ENCODE measurements at places on chromosomes 7 and 10.

DNA sequence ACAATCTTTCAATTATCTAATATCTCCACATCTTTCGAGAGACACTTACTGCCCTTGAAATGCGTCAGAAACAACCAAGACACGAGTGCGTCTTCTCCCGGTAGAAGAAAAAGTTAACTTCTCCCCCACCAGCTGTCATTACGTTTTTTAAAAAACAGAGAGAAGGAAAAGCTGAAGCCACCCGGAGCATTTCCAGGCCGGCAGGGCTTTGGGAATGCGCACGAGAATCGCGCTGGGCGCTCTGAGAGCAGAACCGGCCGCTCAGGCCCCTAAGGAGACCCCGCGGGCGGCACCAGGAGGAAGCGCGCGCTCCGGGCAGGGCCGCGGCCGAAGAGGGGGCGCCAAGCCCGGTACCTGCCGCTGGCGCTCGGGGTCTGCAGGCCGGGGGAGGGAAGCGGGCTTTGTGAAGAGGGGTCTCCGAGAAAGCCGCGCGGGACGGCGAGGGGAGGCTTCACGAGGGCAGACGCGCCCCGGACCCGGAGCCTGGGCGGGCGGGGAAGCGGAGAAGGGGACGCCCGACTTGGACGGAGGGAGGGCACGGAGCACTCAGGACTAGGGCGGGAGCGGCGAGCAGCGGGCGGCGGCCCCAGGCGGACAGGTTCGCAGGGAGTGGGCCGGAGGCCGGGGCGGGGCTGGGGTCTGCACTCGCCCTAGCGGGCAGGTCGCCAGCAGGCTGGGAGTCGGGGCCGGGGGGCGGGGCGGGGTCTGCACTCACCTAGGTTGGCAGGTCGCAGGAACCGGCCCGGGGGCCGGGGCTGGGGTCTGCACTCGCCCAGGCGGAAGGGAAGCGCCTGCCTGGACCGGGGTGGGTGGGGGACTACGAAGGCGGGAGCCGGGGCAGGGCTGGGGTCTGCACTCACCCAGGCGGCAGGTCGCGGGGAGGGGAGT is 932 bp downstream of the ESYT2 start:
- DNase-seq: peak; percentile 64

DNA sequence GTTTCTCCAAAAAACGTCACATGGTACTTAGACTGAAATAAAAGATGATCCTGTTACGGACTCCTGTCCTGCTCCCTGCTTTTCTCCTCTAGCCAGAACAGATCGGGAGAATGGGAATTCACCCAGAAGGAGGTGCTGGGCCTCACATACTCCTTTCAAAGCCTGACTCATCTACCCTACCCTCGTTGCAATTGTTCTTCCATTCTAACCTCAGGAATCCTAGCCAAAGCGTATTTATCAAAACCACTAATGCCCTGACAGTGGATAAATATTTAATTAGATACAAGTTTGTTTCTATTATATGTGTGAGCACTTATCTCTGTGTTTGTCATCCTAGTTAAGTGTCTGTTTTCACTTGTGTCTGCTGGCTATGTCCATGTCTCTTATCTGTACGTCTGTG is 21.7 kb downstream of the ZCWPW1 start:
- no peak for DNase-seq

DNA sequence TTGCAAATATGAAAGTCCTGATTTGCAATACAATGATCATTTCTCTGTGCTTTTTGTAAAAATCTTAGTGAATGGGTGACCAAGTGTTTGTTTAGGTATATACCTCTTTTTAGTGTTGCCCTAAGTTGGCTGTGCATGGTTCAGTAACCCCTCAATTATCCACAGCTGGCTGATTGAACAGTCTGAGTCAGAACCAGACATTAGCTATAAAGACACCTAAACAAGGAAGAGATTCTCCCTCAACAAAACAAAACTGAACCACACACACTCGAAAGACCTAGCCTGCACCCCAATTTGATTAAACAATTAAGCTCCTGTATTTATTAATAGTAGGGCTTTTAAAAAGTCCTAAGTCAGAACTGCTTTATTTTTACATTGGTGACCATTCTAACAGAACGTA is 2.8 kb downstream of the RSBN1L start:
- no peak for DNase-seq

GRCh38 chr7:141550386-141551093 is 670 bp upstream of the AGK start:
- DNase-seq: no peak

DNA sequence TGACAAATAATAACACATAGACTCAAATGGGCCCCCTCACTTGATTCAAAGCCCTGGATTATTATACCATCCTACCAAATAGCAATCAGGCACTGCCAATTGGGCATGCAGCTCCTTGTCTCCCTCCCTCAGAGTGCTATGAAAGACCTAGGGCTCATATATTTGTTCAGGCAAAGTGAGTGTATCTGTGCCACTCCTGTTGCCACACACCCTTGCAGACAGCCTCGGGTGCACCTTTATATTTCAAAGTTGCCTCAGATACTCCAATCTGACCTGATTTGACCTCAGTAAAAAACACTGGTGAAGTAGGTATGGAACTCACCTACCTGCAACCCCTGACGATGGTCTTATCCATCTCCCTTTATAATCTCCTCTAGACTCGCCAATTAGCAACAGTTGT is 3.0 kb upstream of the NAMPT start:
- DNase-seq: no peak

- no peak for DNase-seq
Measured at GRCh38 chr7:43669286-43670081, 59.8 kb downstream of the COA1 start.

GRCh38 chr10:131555406-131555805 is 243.9 kb upstream of the TCERG1L start:
- no peak for DNase-seq

DNA sequence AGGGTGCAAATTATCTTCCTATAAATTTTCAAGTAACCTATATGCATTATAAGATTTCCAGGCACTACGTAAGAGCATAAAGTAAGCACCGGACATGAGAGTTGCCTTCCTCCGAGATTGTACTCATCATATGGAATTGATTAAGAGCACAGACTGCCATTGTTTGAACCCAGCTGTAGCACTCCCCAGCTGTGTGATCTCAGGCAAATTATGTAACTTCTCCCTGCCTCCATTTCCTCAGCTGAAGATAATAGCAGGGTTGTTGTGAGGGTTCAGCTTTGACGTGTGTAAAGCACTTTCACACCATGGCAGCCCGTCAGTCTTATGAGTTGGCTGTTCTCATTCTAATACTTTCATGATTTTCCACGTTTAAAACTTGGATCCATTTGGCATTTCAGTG is 122.6 kb downstream of the ITIH5 start:
- peak; percentile 63 for DNase-seq

DNA sequence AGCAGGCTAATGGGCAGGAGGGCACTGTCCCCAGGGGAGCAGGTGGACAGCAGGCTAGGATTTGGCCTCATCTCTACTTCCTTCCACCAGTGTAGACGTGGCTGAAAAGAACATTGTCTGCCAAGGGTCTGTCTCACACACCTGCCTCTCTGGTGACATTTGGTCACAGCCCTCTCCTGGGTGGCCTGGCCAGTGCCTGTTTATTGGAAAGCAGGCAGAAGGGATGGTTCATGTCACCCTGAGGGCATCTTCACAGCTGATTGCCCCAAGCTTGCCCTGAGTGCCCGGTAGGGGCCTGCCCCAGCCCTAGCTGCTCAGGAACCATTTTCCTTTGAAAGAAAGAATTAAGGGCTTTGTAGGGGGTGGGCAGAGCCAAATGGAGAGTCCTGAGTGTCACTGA is 138.7 kb downstream of the C10orf105 start:
- no peak for DNase-seq

DNA sequence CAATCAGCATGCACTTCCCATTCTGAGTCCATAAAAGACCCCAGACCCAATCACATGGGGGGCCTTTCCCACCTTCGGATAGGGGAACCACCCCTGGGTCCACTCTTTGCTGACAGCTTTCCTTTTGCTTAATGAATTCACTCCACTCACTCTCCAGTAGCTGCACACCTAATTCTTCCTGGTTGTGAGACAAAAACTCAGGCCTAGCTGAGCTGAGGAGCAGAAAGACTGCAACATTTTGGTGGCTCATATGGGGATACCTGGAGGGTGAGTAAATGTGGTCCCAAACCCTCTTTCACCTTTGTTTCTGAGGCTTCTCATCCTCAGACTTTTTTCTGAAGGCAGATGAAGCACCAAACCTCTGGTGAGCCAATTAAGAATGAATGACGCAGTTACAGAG is 138.1 kb downstream of the WDR11 start:
- DNase-seq: no peak

- DNase-seq: peak; percentile 50
Measured at GRCh38 chr10:71623098-71623985, 96.2 kb downstream of the C10orf105 start.

DNA sequence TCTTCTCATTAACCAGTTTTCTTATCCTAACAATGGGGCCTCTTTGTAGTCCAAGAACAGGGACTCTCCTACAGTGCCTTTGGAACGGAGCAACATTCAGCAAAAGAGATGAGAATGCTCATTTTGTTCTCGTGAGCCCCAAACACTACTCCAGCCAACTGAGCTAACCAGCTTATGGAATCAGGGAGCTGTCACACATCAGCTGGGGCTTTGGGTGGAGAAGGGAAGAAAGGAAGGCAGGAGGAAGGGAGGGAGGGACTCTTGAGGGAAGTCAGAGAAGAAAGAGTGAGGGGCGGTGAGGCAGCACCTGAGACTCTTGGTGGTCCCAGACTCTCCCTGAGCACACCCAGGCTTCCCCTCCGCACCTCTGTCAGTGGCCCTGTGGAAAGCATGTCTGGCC is 123.1 kb downstream of the CLEC2L start:
- DNase-seq: no peak

GRCh38 chr7:50474382-50475160 is 24.4 kb upstream of the FIGNL1 start:
- DNase-seq: no peak

DNA sequence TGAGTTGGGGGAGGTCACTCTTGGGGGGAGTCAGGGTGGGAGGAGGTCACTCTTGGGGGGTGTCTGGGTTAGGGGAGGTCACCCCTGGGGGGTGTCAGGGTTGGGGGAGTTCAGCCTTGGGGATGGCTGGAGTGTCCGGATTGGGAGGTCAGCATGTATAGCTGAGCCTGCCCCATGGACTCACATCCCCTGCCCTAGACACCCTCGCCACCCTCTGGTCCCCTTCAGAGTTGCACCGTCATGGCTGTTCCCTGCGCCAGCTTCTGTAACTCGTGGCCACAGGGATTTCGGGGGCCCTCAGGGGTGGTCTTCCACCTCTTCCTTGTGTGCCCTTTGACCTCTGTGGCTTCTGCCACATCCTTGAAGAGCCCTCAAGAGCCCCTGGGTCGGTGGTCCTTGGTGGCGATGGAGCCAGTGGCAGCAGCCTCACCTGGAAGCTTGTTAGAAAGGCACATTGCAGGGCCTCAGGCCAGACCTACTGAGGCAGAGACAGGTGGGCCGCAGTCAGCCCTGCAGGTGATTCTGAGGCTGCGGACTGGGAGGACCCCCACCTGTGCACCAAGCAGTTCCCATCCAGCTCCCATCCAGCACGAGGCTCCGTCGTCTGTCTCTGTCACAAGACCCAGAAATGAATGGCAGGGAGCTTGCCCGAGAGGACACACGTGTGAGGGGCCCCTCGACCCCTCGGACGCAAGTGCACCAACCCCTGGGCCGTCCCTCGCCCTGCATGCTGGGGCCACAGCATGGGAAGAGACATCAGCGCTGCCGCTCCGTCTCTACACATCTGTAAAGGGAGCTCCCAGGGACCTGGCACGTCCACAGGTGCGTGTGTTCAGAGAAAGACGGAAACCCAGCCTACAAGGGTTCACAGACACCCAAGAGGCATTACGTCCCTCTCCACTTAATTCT is 44.7 kb upstream of the SUN1 start:
- no peak for DNase-seq

- peak; percentile 46 for DNase-seq
Measured at GRCh38 chr7:92808635-92809034, 27.7 kb downstream of the CDK6 start.

GRCh38 chr7:85593355-85593754 is 406.5 kb upstream of the SEMA3D start:
- no peak for DNase-seq

GRCh38 chr10:45003432-45004000 is 2.8 kb downstream of the ZNF22 start:
- DNase-seq: no peak

DNA sequence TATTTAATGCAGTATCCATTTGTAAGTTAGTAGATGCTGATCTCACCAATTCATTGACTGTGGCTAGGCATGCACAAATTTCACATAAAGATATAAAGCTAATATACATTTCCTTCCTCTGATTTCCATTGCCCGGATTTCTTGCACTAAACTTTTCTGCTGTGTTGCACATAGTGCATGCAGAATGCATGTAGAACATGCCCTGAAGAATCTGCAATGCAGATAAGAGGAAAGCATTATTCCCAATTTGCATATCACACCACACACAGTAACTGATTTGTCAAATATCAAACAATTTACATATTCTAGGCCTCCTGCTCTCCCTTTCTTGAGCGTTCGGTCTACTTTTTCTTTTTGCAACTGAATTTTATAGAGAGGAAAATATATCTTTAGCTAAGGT is 124.2 kb downstream of the LRRTM3 start:
- no peak for DNase-seq

DNA sequence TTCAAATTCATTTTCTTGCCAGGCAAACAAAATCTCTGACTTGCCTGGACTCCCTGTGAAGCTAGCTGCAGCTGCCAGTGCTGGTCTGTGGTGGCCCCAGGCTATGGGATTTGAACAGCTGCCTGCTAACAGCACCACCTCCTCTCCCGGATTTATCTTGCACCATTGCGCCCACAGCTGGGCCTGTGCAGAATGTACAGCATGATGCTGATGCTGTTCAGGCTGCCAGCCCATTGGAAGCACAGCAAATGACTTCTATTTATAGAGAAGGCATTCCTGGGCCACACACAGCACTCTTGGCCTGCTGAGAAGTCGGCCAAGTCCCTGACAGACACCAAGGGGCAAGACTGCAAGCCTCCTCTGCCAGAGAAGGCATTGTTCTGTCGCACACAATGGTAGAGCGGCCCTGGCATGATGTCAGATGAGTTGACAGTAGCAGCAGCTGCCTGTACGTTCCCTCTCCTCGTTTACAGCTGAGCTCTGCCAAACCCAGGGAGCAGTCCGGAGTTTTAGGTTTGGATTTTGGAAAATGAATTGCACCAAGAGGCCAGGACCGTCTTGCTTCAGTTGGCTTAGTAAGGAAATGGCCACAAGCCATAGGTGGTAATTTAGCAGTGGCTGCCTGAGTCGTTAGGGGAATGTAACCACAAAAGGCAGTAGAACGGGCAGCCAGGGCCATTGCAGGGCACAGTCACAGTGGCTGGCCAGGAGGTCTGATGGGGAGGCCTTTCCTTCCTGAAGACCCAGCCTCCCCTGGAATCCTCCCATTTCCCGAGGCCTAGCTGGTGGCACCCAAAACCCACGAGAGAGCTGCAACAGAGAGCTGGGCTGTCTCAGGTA is 38.5 kb downstream of the MTURN start:
- peak; percentile 99 for DNase-seq

DNA sequence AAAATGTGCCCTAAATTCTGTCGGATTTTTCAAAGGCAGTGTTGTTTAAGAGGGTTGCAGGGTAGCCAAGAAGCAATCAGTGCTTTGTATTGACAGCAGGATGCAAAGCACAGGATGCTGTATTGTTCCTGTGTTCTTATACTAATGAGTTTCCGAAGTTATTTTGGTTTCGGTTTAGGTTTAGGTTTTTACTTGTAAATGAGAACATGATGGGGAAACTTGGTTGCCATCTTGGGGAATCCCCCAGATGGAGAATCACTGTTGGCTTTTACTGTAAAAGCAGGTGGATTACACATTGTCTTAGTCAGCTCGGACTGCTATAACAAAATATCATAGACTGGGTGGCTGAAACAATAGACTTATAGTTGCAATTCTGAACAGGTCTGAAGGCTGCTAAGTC is 72.1 kb downstream of the INHBA start:
- DNase-seq: no peak
